ENCODE measurements at places on chromosomes 7 and 10.

DNA sequence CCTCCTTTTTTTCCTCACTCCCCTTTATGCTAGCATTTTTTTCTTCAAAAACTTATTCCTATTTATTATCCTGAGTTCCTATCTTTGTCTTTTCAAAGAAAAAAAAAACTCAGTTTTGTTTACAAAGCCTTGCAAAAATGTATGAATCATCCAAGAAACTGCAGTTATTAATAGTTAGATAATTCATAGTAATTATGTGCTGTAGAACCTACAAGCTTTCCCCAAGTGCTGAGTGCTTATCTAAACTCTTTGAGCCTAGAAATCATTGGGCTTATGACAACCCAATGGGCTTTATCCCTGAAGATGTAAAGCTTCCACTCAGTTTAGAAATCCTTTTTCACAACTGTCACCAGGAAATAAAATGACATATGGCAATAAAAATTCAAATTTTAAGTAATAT, 145.9 kb upstream of the WNT16 start:
- no peak for DNase-seq

DNA sequence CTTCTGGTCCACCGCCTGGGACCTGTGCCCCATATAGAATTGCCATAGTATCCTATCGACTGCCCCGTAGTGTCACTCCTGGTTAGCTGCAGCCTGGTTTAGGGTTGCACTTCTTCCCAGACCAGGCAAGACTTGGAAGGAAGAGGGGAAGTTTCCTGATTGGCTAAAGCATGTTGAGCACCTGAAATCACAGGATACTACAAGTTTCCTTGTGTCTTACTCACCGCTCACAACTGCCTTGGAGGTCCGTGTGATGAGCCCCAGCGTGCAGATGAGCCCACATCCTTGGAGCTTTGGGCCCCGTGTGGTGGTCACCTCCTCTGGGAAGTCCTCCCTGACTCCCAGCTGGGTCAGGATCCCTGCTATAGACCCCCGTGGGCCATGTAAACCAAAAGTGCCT, 73.9 kb upstream of the GTF2I start:
- no peak for DNase-seq

- no peak for DNase-seq
Measured at GRCh38 chr7:8597565-8597964, 164.2 kb downstream of the NXPH1 start.

- no peak for DNase-seq
Measured at GRCh38 chr10:114002422-114002821, 41.2 kb upstream of the ADRB1 start.

GRCh38 chr10:68423522-68423921, 16.4 kb upstream of the RUFY2 start:
- no peak for DNase-seq

DNA sequence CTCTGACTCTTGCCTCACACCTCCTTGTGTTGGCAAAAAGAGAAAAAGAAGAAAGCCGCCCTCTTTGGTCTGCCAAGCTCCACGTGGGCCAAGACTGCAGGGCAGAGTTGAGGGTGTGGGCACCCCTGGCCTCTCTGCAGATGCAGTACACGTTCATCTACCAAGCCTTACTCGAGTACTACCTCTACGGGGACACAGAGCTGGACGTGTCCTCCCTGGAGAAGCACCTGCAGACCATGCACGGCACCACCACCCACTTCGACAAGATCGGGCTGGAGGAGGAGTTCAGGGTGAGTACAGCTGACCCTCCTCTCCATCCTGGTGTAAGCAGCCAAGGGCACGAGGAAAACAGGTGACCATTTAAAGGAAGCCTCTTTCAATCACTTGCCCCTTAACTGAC, 56.1 kb downstream of the MKI67 start:
- no peak for DNase-seq

DNA sequence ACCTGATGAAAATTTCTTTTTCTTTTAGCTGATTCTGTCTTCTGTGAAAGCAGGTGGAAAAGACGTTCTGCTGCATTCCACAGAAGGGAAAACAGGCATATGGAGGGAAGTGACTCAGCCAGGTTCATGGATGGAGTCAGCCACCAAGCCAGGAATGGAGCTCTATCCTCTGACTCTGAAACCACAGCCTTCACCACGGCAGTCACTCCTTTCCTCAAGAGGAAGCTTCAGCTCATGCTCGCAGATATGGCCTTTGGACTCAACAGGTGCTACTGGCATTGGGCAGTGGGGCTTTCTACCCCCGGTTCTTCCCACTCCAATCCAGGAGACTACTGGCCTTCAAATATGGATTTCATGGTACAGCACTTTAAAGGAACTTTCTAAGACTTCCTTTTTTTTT, 11.5 kb upstream of the PLAU start:
- DNase-seq = peak; percentile 92

GRCh38 chr7:45130910-45131309, 19.4 kb upstream of the TBRG4 start:
- DNase-seq = no peak

DNA sequence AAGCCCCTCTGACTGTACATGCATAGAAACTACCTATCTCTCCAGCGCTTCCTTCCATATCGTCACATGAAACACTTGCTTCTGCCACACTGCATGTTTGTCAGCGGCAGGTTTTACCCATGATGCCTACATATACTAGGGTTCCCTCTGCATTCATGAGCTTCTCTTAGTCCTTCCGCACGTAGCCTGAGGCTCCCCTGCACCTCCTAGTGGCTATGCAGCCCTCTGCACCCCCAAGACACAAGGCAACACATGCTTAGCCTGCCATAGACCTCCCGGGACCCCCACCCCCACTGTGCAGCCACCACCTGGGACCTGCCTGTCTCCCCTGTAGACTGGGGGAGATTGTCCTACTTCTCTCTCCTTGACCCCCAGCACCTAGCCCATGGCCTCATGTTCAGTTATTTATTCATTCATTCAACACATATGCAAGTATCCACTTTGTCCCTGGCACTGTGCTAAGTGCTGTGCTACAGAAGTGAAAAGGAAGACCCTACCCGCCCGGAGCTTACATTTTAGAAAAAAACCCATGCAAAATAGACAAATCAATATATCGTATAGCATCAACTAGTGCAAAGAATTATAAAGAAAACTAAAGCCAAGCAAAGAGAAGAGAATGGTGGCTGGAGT, 23.5 kb downstream of the TMEM273 start:
- DNase-seq = peak; percentile 42

DNA sequence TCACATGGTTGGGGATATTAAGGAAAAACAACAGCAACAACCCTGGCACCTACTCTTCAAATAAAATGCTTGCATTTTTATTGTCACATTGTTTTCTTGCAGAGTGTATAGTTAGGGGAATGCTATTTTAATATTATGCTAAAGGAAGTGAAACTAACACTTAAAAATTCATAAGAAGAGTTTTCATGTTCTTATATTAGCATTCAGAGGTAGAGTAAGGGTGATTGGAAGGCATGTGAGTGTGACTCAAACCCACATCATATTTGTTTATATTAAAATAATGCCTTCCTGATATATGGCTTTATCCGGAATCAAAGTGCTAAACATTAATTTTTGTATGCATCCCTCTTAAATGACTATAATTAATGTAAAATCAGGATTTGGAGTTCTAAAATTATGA, 59.8 kb upstream of the TES start:
- peak; percentile 50 for DNase-seq

- no peak for DNase-seq
Measured at GRCh38 chr10:70221030-70221429, 12.2 kb downstream of the PPA1 start.

- no peak for DNase-seq
Measured at GRCh38 chr7:94874036-94874785, 33.2 kb upstream of the PPP1R9A start.

DNA sequence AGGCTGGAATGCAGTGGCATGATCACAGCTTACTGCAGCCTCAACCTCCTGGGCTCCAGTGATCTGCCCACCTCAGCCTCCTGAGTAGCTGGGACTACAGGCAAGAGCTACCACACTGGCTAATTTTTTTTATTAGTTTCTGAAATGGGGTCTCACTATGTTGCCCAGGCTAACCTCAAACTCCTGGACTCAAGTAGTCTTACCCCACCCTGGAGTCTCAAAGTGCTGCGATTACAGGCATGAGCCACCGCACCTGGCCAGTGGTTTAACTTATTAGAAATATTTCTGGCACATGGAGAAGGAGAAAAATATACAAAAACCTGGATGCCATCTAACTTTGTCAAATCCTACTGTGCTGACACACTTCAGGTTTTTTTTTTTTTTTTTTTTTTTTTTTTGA, 15.2 kb downstream of the ZNF786 start:
- no peak for DNase-seq

DNA sequence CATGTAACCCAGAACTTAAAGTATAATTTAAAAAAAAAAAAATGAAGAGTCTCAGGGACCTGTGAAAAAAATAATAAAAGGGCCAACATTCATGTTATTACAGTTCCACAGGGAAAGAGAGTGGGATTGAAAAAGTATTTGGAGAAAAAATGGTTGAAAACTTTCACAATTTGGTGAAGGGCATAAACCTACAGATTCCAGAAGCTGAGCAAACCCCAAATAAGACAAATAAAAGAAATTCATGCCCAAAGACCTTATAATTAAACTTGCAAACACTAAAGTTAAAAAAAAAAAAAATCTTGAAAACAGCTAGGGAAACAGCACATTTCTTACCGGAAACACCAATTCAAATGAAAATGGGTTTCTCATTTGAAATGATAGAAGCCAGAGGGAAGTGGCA, 19.9 kb downstream of the VPS41 start:
- no peak for DNase-seq

GRCh38 chr7:23893176-23893941, 183.3 kb downstream of the STK31 start:
- DNase-seq = peak; percentile 2

DNA sequence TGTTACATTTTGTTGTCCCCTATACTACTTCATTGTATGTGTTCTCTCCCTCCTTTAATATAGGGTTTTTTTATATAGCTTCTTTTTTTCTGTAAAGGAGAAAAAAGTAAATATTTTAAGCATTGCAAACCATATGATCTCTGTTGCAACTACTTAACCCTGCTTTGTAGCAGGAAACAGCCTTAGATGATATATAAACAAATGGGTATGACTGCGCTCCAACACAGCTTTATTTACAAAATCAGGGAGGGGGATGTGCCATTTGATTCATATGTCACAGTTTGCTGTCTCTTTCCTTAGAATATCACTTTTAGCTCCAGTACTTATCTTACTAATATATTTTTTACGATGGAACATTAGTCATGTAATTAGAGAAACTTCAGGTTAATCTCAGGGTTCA, 155.2 kb upstream of the GNAI1 start:
- peak; percentile 67 for DNase-seq

DNA sequence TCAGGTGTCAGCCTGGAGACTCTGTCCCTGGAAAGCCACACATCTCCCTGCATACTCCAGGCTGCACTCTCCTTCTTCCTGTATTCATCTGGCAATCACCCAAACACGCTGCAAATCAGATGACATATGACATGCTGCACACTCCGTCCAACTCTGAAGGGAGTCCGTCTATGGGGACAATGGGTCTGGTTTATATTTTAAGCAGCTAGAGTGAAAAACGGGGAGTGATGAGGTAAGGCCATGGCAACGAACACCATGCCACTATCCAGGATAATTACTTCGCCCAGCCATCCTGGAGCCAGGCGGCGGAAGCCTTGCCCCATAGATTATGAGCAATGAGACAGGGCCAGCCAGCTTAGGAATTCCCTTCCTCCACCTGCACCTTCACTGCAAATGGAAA, 140.1 kb downstream of the PLXNA4 start:
- no peak for DNase-seq

- no peak for DNase-seq
Measured at GRCh38 chr7:151817981-151818673, 58.8 kb downstream of the PRKAG2 start.

DNA sequence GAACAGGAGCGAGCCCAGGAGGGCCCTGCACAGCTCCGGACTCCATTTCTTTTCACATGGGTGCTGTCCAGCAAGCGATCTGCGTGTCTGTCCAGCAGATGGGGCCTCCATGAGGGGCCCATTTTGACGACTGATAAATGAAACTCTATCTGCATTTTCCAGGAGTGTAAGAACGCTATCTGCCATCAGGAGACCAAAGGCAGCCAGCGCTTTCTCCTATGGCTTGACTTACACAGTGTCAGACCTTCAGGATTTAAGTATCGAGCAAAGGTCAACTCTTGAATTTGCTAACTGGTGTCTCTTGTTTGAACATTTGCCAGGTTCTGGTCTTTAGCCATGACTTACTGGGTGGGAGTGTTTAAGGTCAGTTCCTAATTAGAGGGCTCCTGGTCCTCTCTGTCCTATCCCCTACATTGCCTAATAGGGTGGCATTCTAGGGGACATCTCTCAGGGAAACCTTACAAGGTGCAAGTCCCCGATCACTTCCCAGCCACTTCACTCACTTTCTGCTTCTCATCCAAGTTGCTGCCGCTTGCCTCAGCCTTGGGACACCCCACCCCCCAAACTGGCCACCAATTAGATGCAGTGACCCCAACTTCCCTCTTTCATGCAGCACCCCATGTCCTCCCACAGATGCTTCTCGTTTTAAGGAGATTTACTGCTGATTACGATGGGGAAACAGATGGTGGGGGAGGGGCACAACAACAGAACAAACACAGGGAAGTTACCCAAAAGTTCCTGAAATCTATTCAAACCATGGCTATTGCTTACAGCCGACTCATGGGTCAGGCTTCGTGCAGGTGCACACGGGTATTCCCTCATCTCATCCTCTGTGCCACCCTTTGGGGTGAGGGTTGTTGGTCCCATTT, 20.0 kb downstream of the VSIR start:
- DNase-seq = no peak

DNA sequence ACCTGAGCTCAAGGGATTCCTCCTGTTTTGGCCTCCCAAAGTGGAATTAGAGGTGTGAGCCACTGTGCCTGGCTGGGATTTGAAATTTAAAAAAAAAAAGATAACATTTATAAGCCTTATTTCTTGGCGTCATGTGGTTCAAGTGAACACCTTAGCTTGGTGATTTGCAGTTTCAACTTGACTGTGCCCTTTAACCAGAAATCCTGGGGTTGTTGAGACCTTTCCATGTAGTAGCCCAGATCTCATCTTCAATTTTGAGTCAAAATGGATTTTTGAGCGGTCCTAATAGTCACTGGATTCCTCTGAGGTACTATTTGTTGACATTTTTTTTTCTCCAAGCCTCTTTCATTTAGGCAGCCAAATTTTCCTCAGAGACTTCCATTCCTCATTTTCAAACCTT, 29.5 kb upstream of the FBXW4 start:
- no peak for DNase-seq

DNA sequence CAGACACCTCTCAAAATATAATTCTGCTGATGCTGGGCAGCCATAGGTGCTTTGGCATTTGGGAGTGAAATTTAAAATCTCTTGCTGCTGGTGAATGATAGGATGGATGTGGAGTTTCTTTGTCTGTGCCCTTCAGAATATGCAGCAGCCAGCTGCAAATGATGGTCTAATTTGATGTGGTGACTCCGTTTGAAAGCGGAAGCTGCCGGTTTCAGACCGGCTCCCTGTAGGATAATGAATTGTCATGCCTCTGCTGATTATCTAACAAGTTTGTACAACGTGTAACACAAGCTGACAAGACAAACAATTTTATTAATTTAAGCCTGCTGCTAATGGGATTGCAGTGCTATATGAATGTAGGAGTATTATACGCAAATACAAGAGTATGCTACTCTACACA, 103.5 kb downstream of the SND1 start:
- DNase-seq = no peak

- no peak for DNase-seq
Measured at GRCh38 chr10:24219963-24220362, 11.0 kb downstream of the KIAA1217 start.

Data from fibroblast of mammary gland (primary cell).